GM12865 (cell line): ENCODE measurements at places on chromosomes 16 and 17.

DNA sequence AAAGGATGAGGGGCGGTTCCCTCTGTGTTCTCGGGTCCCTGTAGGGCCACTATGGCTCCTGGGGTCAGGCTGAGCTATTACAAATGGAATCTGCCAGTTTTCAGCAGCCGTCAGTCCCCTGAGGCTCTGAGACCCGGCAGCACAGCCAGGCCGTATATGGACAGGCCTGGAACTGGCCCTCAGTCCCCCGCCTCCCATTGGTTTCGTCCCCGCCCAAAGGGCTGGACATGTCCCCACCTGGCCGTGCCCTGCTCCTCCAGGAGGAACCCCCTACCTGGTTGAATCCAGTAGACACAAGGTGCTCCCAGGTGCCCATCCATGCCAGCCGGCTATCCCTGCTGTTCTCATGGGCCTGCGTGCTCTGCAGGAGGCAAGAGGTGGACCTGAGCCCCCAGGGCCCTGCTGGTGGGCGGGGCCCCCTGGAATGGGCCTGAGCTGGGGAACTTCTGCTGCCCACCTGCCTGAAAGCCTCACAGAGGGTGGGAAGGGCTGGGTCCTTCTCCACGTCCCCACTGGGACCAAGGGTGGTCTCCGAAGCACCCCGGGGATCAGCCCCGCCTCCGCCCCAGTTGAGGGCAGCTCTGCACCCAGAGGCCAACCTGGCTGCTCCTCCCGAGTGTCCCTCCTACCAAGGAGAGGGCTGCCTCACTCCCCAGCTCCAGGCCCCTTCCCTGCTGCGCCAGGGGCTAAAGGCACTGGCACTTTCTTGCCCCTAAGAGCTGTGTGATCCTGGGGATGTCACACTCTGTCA, 16.8 kb downstream of the VASN start:
- DNase-seq: no peak

- no peak for DNase-seq
Observed at GRCh38 chr16:983044-984030, 1.8 kb downstream of the SOX8 start.

DNA sequence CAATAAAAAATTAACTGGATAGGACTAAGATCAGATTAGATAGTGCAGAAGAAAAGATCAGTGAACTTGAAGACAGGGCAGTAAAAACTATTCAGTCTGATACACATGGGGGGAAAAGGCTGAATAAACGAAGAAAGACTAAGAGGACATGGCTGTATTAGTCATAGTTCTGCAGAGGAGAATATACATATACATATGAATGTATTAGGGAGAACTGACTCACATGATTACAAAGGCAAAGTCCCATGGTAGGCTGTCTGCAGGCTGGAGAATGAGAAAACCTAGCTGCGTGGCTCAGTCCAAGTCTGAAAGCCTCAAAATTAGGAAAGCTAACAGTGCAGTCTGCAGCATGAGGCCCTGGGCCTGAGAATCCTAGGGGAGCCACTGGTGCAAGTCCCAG, 98.2 kb upstream of the GNAO1 start:
- no peak for DNase-seq

DNA sequence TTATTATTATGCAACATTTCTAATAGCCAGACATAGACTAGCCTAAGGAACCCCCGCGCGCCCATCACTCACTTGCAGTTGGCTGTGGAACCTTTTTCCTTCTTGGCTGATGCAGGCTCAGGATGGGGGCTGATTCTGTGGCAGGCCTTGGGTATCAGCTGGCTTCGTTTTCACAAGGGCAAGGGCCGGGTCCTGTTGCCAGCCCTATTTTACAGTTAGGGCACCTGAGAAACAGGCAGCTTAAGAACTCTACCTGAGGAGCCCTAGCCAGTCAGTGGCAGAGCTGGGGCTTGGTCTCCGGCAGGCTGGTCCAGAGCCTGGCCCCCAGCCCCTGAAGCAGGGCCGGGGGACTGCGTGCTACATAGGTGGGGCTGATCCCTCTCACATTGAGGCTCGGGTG, 28.7 kb downstream of the ADGRG5 start:
- DNase-seq: no peak

DNA sequence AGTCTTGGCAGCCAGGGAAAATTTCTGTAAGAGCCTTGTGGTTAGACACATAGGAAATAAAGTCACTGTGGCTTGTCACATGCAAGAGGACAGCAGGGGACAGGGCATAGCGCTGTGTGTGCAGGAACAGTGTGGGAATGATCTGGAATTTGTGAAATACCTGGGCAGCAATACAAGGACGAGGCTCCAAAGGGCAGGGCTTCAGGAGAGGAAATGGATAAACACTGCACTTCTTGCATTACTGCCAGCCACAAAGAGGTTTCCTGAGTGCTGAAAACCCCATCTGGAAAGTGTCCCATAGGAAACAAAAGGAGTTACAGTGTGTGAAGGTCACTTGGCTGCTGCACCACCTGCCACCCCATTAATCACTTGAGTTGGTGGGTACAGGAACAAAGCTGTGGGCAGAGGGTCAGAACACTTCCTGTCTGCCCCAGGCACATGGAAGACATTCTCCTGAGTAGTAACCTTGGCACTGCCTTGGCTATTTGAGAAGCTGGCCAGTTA, 12.1 kb upstream of the HP start:
- DNase-seq: no peak

GRCh38 chr17:69501591-69502468, 87.3 kb downstream of the MAP2K6 start:
- DNase-seq: peak; percentile 18

- DNase-seq: peak; percentile 94
Observed at GRCh38 chr16:68782198-68783174, 45.4 kb downstream of the CDH1 start.

GRCh38 chr17:72567774-72568173, 447.0 kb downstream of the SOX9 start:
- DNase-seq: no peak

DNA sequence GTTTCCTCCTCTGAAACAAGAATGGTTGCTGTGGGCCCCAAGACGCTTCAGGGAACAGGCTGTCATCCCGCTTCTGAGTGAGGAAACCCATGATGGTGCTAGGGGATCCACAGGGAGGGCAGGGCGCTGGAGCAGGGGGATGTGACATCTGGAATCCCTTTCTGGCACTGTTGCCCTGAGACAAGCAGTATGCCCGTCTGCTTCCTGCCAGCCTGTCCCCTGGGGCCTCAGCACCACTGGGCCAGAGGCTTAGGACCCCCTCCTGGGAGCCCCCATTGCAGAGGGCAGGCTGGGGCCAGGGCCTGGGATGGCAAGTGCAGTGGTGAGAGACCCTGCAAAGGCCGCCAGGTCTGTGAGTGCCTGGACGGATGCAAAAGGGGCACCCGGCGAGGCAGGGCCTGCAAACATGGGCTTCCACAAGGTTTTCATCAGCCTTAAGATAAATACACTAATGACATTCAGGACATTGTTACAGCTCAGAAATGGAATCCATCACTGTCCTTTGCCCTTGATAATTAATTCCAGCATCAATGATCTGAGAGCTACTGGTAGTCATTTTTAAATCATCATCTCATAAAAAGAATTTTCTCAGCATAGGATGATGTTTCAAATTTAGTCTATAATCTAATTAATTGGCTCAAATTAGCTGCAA, 51.6 kb downstream of the PRMT7 start:
- DNase-seq: no peak

DNA sequence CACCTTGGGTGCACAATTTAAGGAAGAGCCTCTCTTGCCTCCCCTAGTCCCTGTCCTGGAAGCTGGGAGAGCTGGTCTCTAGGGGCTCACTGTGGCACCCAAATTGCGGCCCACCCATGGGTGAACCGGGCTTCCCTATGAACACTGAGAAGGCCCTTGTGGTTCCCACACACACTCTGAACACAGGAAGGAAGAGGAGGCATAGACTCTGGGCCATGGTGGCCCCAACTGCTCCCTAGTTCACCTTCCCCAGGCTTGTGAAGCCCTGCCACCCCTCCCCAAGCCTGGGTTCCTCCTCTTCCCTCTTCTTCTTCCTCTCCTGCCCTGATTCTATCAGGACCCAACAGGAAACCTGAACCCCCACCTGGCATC, 10.5 kb downstream of the SREBF1 start:
- no peak for DNase-seq

DNA sequence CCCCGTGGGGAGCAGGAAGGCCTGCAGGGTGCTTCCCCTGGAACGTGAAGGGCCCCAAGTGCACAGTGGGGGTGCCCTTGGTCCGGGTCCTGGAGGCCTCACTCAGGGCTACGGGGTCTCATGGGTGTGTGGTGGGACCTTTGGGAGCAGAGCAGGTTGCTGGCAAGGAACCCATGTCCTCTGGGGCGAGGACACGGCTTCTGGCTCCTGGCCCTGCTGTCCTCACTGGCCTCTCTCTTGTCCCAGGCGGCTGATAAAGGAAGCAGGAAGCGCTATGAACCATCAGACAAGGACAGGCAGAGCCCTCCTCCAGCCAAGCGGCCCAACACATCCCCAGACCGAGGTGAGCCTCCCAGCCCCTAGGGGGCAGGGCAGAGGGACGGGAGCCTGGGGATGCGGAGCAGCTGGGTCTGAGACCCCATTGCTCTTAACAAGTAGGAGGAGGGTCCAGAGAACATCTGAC, 9.8 kb upstream of the IL17C start:
- DNase-seq: no peak

- no peak for DNase-seq
Observed at GRCh38 chr16:77165006-77165405, 26.0 kb upstream of the MON1B start.

DNA sequence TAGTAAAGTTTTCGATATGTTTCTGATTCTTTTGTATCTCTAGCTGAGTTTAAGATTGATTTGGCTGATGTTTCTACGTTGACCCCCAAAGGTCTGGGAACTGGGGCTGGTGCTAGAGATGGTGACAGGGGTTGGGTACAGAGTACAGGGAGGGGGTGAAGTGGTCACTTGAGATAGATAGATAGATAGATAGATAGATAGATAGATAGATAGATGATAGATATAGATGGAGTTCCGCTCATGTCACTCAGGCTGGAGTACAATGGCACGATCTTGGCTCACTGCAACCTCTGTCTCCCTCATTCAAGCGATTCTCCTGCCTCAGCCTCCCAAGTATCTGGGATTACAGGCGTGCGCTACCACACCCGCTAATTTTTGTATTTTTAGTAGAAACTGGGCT, 1.8 kb upstream of the FBRS start:
- DNase-seq: no peak

DNA sequence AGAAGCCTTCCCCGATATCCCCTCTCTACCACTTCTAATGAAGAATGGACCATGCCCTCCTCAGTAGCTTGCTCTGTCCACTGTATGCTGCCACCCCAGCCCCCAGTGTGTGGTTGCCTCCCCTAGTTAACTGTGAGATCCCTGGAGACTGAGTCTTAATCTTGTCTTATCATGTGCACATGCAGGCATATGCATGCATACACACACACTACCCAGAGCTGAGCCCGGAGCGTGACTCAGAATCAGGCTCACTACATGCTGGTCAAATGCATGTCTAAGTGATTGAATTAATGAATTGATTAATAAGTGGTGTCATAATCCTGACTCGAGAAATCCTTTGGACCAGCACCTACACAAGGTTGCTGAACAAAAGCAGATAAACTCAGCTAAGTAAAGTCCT, 99.4 kb downstream of the CCT6B start:
- DNase-seq: no peak

DNA sequence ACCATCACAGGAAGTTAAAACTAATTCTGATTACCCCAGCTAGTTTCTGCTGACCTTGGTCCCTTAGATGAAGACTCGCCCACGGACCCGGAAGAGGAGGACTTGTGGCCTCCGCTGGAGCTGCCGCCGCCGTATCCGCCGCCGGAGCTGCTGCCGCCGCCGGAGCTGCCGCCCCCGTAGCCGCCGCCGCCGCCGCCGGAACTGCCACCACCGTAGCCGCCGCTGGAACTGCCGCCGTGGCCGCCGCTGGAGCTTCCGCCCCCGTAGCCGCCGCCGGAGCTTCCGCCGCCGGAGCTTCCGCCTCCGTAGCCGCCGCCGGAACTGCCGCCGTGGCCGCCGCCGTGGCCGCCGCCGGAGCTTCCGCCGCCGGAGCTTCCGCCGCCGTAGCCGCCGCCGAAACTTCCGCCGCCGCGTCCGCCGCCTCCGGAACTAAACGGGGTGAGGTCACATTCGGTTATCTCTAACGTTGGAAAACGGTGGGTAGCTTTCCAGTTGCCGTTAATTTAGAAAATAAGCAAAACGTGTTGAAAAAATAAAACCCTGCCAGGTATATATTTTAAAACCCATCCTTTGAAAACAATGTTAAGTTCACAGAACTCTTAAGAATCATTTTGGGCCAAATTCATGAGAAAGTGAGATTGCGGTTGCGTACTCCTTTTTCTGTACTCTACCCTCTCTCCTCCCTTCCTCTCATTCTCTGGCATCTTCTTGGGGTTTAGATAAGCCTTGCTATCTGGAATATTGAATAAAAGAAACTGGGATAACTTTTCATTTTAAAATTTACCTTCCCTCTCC, 3.5 kb downstream of the KRT10 start:
- peak; percentile 92 for DNase-seq

DNA sequence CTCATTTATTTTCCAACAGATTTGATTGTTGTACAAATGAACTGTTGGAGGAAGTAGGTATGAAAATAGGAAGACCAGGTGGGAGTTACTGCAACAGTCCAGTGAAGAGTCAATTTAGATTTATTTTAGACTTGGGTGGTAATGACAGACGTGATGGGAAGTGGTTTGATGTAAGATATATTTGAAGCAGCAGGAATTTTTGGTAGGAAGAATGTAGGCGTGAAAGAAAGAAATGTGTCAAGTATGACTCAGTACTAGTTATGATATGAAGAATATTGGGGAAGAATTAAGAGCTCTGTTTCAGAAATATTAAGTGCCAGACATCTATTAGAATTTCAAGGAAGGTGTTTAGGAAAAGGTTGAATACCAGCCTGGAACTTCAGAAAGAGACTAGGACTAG, 247.9 kb upstream of the AXIN2 start:
- no peak for DNase-seq

- no peak for DNase-seq
Observed at GRCh38 chr17:74391771-74392170, 24.5 kb downstream of the GPR142 start.

GRCh38 chr16:88374736-88375135, 8.0 kb upstream of the ZNF469 start:
- DNase-seq: no peak

GRCh38 chr17:5705081-5705875, 121.0 kb upstream of the NLRP1 start:
- peak; percentile 9 for DNase-seq

DNA sequence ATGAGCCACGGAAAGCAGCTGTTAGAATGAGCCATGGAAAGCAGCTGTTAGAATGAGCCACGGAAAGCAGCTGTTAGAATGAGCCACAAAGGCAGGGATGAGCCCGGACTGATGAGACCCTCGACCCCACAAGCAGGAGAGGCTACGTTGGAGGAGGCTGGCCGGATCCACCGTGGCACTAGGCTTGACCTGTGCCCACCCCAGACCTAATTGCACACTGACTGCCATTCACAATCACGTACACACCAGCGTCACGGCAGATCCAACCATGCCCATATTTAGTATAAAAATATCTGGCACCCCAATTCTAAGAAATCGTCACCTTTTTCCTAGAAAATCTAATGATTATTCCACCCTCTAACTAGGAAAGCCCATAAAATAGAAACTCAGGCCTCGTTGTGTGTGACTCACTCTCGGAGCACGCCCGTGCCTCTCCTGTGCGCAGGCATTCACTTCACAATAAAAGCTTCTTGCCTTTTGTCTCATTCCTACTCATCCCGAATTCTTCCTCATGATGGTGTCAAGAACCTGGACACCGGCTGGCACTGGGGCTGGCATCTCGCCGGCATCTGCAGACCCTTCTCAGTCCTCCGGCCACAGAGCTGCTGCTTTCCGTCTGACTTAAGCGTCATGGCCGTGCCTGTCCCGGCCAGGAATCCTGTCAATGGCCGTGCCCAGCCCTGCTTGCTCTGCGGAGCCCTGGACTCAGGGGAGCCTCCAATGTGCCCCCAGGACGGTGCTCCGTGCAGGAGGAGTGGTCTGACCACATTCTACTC, 5.5 kb upstream of the SECTM1 start:
- DNase-seq: no peak
